ENCODE measurements at places on chromosomes 1 and 21.
A peak's percentile ranks its signal among the peaks of the same experiment; 100 is the strongest.

DNA sequence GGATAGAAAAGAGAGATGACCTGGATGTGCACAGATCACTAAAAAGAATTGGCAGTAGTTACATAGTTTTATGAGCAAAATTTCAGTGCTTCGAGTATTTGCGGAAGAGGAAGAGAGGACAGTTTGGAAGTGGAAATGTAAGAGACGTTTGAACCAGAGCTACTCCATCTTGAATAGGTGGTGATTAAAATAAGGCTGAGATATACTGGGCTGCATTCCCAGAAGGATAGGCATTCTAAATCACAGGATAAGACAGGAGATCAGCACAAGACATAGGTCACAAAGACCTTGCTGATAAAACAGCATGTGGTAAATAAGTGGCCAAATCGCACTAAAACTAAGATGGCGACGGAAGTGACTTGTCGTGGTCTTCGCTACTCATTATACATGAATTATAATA is 453.3 kb downstream of the COL11A1 start:
- DNase-seq, result no peak

DNA sequence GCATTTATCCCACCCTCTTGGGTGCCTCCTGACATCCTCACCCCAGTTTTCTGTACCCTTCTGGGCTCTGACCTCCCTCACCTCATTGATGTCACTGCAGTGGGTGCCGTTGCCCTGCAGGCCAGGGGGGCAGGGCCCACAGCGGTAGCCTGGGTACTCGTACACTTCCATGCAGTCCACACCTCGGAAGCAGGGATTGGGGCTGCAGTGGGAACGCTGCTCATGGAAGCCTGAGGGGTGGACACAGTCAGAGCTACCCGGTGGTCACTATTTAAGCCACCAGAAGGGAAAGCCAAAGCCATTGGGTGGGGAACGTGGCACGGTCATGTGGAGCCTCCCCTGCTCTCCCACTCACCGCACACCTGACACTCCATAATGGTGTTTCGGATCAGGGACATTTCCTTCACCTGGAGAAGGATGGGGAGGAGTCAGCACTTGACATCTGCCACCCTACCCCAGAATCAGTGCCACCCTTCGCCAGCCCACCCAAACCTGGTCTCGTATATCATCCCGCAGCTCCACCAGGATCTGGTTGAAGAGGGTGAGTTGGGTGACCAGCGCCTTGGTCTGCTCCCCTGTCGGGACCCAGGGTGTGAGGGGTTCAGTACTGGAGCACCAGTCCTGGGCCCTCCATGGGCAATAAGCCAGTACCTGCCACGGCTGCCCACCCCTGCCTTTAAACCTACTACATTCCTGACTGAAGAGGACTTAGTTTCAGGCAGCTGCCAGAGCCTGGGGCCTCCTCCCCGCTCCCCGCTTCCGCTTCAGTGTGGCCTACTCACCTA is 4.8 kb downstream of the THBS3 start:
- DNase-seq, result no peak

GRCh38 chr1:22379566-22379965 is 72.1 kb upstream of the ZBTB40 start:
- no peak for DNase-seq

GRCh38 chr1:176540428-176540827 is 77.5 kb downstream of the PAPPA2 start:
- no peak for DNase-seq

DNA sequence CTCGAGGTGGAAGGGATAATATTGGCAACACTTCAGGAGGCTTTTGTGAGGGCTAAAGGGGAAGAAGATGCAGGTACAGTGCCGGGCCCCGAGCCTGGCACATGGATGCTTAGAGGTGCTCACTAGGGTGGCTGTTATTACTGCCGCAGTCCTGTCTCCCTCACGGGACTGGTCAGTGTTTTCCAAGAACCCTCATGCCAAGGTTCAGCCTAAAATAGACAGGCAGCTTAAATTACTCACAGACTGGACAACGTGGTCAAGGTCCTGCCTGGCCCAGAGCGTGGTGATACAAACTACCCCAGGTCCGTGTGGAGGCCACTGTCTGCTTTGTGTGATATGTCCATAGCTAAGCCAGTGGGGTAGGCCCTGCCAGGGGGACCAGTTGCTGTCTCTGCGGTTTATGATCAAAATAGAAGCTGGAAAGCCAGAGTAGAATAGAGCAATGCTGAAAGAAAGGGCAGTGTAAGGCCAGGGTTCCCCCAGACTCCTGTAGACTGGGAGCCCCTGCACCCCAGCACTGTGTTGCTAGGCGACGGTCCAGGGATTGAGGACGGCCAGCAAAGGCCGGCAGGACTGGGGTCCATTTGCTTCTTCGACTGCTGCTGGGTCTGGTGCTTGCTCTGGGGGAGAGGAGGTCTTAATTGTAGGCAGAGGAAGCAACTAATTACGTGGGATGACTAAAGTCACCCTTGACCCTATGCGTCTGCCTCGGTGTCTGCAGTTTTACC is 36.1 kb downstream of the ELAPOR1 start:
- no peak for DNase-seq

DNA sequence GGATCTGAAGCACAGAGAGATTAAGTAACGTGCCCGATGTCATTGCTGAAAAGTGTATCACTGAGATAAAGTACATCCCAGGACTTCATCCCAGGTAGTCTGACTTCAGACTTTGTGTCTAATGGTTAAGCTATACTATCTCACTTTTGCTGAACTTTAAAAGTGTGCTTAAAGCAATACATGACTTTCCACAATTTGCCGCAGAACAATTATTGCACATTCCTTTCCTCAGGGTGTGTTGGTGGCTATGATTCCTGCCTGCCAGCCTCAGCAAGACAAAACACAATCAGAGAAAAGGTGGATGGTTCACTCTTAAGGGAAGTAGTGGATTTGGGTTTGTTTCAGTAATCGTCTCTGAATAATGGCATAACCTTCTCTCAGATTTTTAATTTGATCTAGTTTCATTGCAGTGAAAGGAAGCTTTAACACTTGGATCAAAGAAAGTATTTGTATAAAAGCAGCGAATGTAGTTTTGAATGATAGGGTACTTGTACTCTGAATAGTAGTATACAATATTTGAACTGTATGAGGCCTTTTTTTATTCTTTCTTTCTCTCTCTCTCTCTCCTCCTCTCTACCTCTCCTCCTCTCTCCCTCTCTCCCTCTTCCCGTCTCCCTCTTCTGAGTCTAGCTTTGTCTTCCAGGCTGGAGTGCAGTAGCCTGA is 47.0 kb downstream of the CNST start:
- no peak for DNase-seq

DNA sequence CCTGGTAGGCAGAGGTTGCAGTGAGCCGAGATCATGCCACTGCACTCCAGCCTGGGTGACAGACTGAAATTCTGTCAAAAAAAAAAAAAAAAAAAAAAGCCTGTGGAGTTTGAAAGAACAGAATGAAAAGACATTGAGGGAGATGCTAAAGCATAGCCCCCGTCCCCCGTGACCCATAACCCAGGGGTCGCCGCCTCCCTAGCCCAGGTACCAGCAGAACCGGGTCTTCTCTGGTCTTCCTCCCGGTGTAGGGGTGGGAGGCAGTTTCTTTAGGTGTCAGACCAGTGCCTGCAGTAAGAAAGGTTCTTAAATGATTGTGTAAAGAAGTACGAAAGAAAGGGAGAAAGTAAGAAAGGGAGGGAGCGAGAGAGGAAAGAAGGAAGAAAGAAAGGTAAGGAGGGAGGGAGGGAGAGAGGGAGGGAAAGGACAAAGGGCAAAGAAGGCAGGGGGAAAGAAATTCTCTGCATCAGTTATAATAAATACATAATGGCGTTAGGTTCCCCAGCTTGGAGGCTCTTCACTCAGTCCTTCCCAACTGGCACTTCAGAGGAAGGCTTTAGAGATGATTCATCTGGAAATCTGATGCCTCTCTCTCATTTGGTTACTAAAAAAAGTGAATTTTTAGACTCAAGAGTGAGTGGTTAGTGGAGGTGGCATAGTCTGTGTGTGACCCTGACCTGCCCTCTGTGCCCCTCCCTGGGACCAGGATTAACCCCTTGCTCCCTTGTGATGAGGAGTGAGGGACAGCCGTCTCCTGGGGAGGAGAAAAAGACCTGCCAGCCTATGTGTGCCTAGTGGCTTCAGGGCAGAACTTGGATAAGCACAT is 1.1 kb downstream of the IL24 start:
- DNase-seq, result no peak

DNA sequence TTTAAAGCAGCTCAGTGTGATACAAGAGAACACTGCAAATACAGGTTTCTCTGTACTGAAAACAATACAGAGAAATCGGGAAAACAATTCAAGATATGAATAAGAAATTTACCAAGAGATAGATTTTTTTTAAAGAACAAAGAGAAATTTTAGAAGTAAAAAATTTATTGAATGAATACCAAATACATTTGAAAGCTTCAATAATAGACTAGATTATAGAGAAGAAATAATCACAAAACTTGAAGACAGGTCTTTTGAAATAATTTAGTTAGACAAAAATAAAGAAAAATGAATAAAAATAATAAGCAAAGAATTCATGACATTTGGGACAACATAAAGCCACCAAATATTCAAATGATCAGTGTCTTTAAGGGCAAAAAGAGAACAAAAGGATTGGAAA is 13.6 kb upstream of the FMO4 start:
- DNase-seq, result no peak

DNA sequence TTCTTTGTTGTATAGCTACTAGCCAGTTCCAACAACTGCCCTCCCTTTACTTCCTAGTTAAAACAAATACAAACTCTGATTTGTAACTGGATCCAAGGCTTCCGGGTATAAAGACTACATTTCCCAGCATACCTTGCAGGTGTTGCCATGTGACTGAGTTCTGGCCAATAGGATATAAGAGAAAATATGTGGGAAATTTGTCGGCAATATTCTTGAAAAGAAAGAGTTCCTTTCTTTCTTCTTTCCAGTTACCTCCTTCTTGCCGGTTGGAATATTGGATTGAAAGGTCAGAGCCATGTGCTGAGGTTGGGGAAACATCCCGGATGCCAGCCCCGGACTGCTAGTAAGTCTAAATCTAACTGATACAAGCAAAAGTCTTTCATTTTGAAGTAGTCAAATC is 23.0 kb upstream of the ZBTB40 start:
- DNase-seq, result no peak

DNA sequence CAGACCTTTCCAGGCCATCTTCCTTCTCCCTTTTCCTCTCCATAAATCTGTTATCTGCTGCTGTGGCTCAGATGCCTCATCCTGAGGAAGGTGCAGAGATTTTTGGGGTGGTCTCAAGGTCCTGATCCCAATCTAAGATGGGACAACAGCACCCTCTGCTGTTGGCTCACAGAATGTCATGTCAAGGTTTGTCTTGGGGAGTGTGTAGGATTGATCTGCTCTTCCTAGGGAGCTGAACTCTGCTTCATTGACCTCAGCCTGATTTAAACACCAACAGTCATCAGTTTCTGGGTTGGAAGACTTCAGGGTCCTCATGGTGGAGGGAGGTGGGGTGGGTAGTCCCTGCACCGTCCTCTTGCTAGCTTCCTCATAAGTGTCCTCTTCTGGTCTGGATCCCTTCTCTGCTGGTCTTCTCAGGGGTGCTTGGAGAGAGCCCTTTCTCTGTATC is 62.8 kb upstream of the LAX1 start:
- peak; percentile 70 for DNase-seq

GRCh38 chr1:162639718-162640117 is 7.5 kb downstream of the DDR2 start:
- no peak for DNase-seq

DNA sequence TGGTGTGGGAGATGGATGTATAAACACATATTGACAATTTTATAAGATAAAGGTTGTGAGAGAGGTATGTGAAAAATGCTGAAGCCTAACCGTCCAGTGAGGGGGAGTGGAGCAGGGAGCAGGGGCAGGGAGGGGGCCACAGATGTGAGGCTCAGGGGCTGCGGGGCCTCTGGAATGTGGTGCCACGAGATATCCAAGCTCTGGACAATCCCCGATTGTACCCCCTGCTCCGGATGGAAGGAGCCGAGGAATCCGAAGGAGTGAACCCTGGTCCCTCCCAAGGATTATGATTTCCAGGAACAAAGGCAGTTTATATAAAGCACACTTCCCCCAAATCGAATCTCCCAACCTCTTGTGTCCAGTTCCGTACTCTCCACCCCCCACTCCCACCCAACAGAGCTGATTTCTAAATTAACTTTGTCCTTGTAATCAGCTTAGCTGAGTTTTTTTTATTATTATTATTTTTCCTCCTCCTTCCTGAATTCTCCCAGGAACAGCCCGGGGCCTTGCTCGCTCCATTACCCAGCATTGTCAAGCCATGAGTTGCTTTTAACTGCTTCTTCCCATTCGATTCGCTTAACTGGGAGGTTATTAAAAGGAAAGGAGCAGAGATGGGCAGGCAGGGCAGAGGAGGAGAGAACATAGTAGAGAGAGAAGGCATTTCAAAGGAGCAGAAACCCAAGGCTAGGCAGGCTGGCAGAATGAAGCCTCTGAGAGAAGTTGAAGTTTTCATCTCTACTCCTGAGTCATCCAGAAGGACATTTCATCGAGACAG is 9.4 kb downstream of the KIRREL1 start:
- no peak for DNase-seq

DNA sequence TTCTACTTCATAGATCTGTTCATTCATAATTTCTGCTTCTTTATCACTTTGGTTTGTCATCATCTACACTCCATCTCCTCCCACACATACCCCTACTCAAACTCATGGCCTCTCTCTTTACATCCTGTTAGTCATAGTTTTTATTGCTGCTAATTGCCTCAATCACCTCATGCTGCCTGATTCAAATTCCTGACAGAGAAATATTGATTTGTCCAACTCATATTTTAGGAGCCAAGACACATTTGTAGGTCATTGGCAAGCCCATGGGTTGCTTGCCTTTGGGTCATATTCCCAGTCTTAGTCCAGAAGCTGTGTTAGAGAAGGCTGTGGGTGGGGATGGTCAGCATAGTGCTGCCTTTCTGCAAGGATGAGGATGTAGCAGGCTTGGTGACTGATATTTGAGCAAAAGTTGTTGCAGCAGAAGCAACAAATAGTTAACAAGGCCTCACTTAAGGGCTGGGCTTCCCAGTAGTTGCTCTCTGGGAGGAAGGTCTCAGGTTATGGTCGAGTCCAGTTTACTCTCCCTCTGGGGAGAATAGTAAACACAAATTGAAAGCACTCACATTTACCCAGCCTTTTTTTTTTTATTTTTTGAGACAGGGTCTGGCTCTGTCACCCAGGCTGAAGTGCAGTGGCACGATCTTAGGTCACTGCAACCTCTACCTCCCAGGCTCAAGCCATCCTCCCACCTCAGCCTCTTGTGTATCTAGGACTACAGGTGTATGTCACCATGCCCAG is 22.4 kb upstream of the EPS15 start:
- no peak for DNase-seq

DNA sequence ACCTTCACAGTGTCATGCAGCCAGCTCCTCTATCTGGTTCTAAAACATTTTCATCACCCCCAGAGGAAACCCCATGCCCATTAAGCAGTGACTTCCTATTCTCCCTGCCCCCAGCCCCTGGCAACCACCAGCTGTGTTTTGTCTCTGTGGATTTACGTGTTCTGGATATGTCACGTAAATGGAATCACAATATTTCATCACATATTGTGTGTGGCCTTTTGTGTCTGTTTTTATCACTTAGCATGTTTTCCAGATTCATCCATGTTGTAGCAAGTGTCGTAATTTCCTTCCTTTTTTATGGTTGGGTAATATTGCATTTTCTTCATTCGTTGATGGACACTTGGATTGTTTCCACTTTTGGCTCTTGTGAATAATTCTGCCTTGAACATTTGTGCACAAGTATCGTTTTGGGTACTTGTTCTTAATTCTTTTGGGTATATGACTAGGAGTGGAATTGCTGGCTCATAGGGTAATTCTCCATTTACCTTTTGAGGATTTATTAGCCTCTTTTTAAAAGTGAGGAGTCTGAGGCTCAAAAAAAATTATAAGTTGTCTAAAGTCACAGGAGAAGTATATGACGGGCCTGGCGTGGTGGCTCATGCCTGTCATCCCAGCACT is 127.0 kb downstream of the MRPS6 start:
- DNase-seq, result no peak

- no peak for DNase-seq
These were observed 76.6 kb downstream of the DMRTA2 start for GRCh38 chr1:50346621-50347020.
